Cardiac muscle cell (in vitro differentiated cells and primary cell): ENCODE measurements at places on chromosomes 1 and 21. TPM values are rescaled to one million over a fixed set of nuclear protein-coding genes. Genes with fewer than 3 reads are reported as not detected.
A peak's percentile ranks its signal among the peaks of the same experiment; 100 is the strongest.

DNA sequence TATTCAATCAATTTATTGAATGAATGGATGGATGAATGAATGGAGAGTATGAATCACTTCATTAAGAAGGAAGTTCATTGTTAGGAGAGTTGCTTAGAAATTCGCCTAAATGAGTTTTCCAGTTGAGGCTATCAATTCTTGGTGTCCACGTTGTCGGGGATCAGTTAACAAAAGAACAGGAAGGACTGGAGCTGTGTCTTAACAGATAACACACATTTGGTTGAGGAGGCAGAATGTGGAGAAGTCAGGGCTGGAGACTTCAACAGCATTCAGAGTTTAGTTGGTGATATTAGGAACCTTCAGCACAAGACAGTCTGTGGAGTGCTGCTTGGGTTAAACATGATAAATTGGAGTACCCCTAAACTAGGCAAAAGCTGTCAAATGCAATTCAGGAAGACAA is 33.7 kb downstream of the ZBTB18 start:
- DNase-seq, result no peak

DNA sequence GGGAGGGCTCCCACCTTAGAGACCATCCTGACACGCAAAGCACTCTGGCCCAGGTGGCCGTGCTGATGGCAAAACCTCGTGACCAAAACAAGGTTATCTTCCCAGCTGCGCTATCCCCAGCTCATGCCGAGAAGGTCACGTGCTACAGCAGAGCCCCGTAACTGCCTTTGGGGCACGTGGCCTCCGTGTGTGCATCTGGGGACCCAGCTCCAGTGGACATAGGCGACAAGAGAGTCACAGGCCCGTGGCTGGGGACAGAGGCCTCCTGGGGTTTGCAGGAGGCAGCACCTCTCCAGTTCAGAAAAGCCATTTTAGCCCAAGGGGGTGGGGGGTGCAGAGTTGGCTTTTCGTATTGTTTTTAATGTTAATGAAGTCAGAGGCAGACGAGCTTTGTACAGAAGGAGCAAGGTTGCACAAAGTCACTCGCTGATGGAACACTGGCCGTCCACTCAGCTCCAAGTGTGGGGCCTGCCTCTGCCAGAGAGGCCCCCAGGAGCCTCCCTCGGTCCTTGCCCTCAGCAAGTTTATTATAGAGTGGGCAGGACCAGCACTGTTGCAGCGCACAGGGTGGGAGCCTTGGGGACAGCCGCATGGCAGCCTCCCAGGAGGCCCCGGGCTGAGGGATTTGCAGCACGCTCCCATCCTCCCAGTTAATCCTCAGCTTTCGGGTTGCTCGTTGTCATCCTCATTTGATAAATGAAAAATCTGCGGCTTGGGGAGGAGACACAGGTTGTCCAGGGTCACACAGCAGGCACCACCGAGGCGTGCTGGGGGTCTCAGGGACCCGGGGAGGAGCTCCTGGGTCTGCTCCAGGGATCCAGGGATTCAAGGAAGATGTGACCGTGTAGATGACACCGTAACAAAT is 8.0 kb upstream of the PDE9A start:
- DNase-seq, result no peak

DNA sequence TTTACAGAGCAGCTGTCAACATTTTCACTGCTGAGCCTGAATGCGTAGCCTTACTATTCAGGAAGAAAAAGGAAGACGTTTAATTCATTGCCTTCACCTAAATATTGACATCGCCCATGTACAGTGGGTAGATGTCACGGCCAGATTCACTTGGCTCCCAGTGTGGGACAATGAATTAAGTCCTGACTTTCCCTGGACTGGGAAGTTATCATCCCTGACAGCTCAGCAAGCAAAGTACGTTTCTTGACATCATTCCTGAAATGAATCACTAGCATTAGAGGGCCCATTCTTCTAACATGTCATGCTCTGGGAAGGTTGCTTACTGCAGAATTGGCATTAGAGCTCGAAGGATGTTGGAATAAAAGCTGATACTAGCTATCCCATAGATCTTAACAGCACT is 37.8 kb downstream of the LRRC53 start:
- no peak for DNase-seq

- DNase-seq, result no peak
Measured at GRCh38 chr1:18020021-18020817, 87.4 kb upstream of the IGSF21 start.

DNA sequence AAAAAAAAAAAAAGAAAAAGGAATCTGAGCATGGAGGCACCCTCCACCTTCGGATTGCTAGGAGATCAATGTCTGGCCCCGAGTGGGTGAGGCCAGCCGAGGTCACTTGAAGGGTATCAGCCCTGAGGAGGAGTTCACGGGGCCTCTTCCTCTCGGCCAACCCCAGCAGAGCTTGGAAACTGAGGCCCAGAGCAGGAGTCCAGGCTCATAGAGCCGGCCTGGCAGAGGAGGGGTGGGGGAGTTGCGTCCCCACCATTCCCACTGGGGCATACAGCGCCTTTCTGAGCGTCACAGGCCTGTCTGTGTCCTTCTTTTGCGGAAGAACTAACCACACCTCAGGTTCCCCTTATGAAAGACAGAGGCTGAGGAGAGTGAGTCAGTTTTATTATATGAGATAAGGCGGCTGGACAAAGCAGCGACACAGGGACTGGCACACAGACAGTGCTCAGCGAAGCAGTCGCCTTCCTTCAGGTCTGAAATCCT is 17.1 kb upstream of the EPHA2 start:
- DNase-seq, result no peak

- no peak for DNase-seq
Measured at GRCh38 chr1:168583571-168583970, 7.2 kb downstream of the XCL1 start.

DNA sequence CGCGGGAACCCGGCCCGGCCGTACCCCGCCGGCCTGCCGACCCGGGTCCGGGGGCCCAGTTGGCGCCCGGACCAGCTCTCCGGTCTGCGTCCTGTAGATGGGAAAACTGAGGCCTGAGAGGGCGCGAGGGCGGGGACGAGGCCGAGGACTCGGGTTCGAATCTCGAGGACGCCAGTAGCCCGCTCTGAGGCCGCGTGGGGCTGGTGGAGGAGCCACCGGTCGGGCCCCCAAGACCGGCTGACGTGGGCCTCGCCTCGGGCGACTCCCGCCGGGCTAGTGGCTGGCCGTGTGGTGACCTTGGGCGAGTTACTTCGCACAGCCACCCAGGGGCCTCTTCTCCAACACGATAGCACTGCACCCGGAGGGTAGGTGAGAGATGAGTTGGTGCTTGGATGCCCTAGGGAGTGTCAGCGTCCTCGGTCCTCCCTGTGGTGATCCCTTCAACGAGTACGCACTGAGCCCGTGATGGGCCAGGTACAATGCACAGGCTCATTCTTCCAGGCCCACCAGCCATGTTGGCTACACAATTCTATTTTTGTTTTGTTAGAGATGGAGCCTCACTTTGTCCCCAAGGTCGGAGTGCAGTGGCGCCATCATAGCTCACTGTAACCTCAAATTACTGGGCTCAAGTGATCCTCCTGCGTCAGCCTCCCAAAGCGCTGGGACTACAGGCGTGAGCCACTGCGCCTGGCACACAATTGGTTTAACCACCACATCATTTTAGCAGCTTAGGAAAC is 404 bp upstream of the SCMH1 start:
- DNase-seq, result no peak

DNA sequence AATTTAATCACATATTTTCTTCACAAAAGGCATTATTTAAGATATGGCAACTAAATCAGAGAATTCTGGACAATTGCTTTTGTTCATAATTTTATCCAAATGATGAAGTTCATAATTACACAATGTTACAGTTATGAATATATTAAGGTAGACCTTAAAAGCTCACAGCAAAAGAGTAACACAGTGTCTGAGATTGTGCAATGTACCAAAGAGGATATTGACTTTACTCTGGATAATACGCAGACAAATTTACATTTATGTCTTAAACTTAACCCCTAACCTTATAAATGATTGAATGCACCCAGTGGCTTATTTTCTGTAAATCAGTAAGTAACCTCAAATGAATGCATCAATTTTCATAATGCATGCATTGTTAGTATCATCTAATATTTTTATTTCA is 216.2 kb upstream of the SAMSN1 start:
- no peak for DNase-seq

DNA sequence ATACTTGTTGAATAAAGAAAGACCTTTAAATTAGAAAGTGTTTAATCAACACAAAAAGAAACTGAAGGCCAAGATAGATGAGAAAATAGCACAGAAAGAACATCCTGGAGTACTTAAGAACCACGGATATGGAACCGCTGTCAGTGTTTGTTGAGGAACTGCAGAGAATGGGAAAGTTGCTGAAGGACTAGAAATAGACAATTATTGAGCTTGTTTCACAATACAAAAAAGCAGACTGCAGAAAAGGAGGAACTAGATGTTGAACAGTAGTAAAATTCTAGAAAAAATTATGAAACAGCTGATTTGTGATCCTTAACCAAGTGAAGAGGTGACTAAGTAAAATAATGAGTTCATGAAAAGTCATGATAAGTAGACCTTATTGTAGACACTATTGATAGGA is 29.7 kb downstream of the MYSM1 start:
- DNase-seq, result no peak

DNA sequence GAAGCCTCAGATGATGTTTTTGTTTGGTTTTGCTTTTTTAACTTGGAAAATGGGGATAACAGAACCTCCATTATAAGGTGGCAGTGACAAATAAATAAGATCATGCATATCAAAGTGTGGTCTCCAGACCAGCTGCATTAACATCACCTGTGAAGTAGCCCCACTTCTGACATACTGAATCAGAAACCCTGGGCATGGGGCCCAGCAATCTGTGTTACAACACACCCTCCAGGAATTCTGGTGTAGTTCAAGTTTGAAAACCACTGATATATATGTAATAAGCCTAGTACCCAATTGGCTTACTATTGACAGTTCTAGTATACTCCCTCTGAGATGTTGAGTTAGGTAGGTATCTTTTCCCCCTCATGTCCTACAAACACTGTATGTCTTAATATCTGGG is 24.1 kb upstream of the RNF19B start:
- DNase-seq, result peak; percentile 77

DNA sequence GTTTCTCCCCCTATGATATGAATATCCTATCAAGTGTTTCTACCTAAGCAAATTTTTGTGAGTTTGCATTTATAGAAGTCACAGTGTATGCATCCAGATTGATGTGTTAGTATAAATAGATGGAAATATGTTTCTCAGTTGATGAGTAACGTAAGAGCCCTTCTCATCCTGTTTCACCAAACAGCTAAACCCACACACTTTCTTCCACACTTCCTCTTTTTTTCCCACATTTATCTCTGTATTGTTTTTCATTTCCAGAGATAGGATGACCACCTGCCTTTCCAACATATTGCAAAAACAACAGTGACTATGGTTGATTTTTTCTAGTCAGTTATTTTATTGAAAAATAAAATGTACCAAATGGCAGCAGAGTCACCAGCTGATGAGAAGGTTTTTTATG is 490.1 kb downstream of the NEGR1 start:
- DNase-seq, result no peak

DNA sequence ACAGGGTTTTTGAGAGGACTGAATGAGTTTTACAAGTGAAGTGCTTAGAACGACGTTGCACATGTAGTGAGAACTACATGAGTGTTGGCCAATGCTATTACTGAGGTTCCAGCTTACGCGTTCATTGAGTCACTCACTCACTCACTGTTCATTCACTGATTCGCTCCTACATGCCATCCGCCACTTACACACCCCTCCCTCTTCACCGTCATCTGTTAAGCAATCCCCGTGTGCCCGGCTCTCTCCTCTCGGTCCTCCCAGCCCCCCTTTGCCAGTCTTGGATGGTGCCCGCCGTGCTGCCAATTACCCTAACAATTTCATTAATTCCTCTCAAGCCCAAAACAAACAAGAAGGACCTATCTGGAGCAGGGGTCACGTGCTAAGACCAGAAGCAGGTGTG is 27.3 kb upstream of the EPHA2 start:
- DNase-seq, result no peak

DNA sequence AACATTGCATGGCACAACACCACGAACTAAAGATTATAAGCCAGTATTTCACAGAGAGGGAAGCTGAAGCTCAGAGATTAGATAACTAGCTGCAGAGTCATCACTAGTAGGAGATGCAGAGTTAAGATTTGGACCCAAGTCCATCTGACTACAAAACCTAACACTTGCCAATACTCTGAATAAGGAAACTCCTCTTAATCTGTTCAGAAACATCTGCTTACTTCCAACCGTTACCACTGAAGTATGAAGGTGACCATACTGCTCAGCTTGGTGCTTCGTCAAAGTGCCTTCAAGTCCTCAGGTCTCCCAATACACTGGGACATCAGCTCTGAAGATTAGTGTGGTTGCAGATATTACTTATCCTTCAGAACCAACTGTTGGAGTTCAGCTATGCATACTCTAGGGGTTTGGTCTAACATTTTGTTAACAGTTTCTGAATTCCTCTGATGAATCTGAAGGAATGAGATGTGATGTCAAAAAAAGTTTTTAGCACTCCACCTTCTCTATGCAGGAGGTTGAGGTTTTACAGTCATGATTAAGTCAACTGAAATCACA is 179.6 kb downstream of the TPR start:
- DNase-seq, result no peak

DNA sequence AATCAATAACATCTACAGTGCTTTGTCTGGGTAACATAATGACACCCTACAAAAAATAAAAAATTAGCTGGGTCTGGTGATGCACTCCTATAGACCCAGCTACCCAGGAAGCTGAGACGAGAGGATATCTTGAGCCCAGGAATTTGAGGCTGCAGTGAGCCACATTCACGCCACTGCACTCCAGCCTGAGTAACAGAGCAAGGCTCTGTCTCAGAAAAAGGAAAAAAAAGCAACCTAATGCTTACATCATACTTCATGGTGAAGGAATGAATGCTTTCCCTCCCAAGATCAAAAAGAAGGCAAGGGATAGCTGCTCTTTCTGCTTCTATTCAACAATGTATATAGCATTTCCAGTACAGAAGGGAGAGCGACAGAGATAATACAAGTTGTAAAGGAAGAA is 24.2 kb upstream of the CTTNBP2NL start:
- DNase-seq, result no peak

DNA sequence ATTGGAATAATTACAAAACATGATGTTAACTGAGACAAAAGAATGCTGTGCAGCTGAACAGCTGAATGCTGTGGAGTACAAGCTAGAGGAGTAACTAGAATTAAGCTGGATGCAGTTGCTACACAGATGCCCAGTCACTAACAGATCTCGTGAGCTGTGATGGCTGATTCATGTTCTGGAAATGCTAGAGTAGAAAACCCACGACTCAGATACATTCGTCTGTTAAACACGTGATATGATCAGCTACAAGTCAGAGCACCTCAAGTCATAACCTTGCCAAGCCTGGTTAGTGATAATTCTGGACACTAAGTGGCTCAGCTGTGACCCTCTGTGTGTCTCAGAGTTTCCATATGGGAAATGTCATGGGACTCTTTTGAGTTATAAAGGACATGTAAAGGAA is 89.7 kb upstream of the ESRRG start:
- no peak for DNase-seq

POLR3GL gene
- 65.1 and 88.2 TPM in 2 replicates for polyA plus RNA-seq

TNFRSF4 gene
- polyA plus RNA-seq, result 0.10 TPM in 1 of 2 replicates, not detected in the other

ADAM30 gene
- not detected in 2 replicates for polyA plus RNA-seq

LRRC53 gene
- 0.16 TPM in 1 of 2 replicates, not detected in the other for polyA plus RNA-seq

F13B gene
- polyA plus RNA-seq, result not detected in 2 replicates

CFHR5 gene
- polyA plus RNA-seq, result not detected in 2 replicates

CFHR1 gene
- polyA plus RNA-seq, result not detected in 2 replicates

FCRLA gene
- 0.39 TPM in 1 of 2 replicates, not detected in the other for polyA plus RNA-seq

C8B gene
- polyA plus RNA-seq, result not detected in 2 replicates

PLA2G4A gene
- 0.50 TPM in 1 of 2 replicates, not detected in the other for polyA plus RNA-seq

ERVH48-1 gene
- polyA plus RNA-seq, result 0.11 and 0.24 TPM in 2 replicates

KIF26B gene
- polyA plus RNA-seq, result 58.9 and 60.7 TPM in 2 replicates
